ENCODE measurements at places on chromosomes 5 and 9.
A peak's percentile ranks its signal among the peaks of the same experiment; 100 is the strongest.

GRCh38 chr9:135060461-135061116, 26.9 kb upstream of the OLFM1 start:
- DNase-seq = no peak

GRCh38 chr5:137937994-137938750, 48.9 kb downstream of the PKD2L2 start:
- DNase-seq = no peak

DNA sequence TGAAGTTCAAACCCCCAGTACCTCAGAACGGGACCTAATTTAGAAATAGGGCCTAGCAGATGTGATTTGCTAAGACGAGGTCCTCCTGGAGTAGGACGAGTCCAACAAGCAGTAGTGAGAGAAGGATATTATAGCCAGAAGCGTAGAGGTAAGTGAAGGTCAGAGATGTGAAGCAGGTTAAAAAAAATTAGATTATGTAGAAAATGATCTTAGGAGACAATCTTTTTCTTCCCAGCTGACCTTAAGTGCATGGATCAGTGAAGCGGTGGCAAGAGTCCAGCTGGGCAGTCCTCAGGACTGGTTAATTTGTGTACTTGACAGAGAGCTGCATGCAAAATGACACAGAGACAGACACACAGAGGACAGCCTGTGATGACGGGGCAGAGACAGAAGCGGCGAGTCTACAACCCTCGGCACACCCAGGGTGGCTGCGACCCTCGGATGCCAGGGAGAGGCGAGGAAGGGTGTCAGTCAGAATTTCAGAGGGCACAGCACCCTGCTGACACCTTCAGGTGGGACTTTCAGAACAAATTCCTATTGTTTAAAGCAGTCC, 131.4 kb upstream of the IRX4 start:
- no peak for DNase-seq

GRCh38 chr5:63963926-63964325, 1.7 kb upstream of the HTR1A start:
- no peak for DNase-seq

DNA sequence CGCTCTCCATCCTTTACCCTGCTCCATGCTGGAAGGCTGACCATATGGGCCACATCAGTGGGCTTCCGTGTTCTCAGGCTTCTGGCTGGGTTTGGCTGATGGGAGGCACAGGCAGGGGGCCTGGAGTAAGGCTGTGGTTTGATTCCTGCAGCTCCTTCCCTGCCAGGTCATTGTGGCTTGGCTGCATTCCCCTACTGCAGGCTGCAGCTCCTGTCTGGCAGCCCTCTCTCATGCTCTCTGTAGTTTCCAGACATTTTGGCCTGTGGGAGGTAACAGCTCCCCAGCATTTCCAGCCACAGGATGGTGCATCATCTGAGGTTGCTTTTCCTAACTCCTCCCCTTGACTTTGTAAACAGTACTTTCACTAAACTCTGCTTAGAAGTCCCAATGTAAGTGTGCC, 102.0 kb upstream of the PTPN3 start:
- peak; percentile 74 for DNase-seq

DNA sequence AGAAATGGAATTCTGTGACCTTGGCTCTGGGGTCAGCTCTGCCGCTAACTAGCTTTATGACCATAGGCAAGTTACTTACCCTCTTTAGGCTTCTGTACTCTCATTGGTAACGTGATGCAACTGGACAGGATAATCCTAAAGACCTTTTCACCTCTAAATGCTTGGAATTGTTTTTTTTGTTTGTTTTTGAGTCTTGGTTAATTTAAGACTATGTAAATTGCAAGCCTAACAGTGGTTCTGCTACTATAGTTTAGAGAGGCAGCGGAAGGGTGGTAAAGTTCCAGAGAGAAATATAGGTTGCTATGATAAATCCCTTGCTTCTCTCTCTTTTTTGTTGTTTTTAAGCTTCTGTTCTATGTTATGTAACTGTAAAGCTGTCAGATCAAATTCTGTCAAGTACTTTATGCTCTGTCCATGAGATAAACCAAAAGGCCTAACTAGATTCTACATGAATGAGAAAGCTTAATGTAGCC, 17.6 kb downstream of the FAM169A start:
- DNase-seq = no peak

DNA sequence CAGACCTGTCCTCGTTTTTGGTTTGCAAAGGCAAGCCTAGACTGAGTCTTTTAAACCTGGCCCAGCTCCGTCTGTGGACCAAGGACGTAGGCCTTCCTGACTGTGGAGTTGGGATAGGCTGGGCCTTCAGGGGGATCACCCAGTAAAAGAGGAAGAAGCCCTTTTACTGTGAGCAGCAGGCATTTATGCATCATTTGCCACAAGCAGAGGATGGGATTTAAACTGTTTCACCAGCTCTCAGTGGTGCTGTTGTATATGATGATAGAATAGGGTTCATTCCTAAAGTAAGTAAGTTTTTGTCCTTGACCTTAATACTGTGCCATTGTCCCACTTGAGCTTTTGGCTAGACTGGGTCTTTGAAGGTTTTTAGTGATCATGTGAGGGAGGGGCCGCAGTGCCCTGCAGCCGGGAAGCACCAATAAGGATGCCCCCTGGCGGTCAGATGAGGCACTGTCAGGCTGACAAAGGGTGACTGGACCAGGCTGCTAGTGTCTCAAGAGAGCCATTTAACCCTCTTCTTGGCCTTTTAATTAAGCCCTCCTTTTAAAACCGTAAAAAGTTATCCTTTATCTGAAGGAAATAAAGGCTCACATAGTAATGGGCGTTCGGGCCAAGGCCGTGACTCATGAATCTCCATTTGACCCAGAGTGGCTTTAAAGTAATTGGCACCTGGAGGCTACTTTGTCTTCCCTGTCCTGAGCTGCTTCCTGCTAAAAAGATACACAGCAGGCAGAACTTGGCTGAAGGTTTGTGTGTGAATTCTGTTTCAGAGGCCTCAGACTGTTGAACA, 74.0 kb downstream of the UBAP1 start:
- DNase-seq = peak; percentile 78

GRCh38 chr5:162824360-162824759, 613.0 kb upstream of the CCNG1 start:
- no peak for DNase-seq

- DNase-seq = peak; percentile 64
These were observed 24.3 kb upstream of the OTULINL start for GRCh38 chr5:14557203-14557770.

DNA sequence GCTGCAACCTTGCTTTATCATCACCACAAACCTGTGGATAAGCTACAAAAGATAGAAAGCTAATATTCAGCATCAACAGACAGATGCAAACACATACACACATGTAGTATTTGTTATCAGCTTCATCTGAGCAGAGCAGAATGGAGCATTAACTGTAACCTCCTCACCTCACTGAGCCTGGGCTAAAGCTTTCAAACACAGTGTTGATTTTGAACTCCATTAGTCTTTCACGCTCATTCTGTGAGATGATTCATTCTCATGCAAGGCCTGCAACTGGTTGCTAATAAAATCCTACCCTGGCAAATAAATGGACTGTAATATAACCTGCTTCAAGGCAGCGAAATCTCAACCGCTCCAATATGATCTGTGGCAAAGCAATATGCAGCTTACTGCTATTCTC, 1360.6 kb upstream of the ACO1 start:
- DNase-seq = no peak

DNA sequence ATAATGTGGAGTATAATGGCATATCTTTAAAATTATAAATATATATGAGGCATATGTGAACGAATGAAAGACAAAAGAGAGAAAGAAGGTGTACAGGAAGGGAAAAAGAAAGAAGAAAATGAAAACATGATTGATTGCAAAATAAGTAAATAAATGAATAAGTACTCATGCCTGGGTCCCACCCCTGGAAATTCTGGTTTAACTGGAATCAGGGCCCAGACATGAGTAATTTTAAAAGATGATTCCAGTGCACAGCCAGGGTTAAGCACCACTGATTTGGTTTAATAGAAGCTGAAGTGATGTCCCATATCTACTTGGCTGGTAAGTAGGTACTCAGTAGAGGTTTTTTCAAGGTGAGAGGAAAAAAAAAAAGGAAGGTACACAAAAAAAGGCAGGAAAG, 34.0 kb upstream of the HOMER1 start:
- no peak for DNase-seq

DNA sequence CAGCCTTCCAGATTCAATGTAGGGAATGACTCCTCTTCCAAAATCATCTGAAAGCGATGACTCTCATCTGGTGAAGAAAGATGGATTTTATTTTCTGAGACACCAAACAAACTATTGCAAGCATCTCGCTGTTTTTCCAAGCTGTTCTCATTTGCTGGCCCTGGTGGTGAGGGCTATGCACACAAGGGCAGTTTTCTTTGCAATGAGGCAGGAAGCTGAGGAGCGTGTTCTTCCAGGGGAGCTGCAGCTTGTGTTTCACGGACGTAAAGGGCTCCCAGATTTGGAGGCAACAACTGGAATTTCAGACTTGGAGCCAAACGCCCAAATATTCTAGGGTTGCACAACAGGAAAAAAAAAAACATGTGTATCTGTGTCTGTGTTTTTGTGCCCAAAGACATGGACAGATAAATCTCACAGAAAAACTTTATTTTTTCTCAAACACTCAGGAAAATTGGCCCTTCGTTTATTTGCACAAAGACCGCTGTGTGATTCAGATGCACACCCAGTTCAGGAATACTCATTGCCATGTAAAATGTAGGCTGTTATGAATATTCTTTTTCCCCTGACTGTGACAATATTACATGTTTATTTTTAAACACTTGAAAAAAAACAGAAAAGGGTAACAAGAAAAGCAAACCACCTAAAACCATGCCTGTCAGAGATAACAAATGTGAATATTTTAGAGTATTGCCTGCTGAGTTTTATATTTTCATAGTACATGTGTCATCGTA, 151.3 kb downstream of the GAS1 start:
- no peak for DNase-seq

DNA sequence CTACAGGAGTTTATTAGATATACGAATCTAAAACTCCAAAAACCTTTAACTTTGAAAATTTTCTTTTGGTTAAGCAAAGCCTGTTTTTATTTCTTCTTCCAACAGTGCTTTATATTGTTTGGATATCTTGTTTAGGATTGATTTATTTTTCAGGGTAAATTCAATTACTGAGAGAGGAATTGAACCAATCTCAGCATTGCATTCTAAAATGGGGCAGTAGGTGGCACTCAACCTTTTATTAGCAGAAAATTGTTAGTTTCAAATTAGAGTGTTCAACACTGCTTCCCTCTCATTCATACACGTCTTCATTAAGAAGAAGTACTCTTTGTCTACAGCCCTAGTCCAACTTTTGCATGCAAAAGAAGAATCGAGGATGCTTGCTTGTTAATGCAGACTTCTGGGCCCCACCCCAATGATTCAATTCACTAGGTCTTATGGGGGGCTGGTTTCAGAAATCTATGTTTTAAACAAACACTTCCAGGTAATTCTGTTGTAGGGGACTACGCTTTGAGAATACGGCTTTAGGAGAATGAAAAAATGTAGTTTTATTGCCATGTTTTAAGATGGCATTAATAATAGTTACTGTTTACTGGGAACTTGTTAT, 26.6 kb downstream of the MRPL22 start:
- DNase-seq = peak; percentile 50

GRCh38 chr5:137648361-137648760, 87.5 kb downstream of the KLHL3 start:
- DNase-seq = no peak

DNA sequence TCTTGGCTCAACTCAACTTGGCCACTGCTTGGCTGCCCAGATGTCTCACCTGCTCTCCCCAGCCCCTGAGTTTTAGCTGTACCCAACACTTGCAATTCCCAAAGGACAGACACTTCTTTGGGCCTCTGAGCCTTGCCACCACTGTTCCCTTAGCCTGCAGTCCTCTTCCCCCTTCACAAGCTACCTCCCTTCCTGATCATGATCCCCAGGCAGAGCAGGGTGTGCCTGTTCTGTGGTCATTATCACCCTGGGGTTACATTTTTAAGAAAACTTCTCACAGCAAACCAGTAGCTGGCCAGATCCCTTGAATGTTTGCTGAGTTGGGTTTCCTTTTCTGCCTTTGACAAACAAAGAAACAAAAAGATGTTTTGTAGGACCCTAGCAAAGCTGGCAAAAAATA, 87.5 kb upstream of the PRRC1 start:
- DNase-seq = peak; percentile 75

- DNase-seq = no peak
These were observed 385.1 kb downstream of the SEMA5A start for GRCh38 chr5:9160747-9161146.

- no peak for DNase-seq
These were observed 6.6 kb downstream of the SAXO1 start for GRCh38 chr9:19026375-19026774.

DNA sequence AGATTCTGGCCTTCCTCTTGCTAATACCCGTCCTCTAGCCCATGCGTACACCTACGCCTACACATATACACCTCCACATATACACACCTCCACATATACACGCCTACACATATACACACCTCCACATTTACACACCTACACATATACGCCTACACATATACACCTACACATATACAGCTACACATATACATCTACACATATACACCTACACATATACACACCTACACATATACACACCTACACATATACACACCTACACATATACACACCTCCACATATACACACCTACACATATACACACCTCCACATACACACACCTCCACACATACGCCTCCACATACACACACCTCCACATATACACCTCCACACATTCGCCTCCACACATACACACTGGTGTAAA, 27.2 kb downstream of the AK3 start:
- no peak for DNase-seq

- no peak for DNase-seq
These were observed 175.2 kb downstream of the DCP2 start for GRCh38 chr5:113151641-113152379.

- DNase-seq = peak; percentile 57
These were observed 109.8 kb upstream of the NMUR2 start for GRCh38 chr5:152514827-152515397.

GRCh38 chr9:81683704-81684103, 5.6 kb downstream of the TLE1 start:
- no peak for DNase-seq

DNA sequence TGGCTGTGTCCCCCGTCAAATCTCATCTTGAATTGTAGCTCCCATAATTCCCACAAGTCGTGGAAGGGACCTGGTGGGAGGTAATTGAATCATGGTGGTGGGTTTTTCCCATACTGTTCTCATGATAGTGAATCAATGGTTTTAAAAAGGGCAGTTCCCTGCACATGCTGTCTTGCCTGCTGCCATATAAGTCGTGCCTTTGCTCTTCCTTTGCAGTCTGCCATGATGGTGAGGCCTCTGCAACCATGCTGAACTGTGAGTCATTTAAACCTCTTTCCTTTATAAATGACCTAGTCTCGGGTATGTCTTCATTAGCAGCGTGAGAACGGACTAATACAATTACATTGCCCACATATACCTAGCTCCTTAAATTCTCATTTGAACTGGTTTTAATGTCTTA, 353.0 kb upstream of the KLF4 start:
- DNase-seq = no peak

GRCh38 chr5:87127956-87128687, 139.6 kb upstream of the RASA1 start:
- no peak for DNase-seq

GRCh38 chr5:1129711-1130055, 17.8 kb upstream of the SLC12A7 start:
- no peak for DNase-seq
